Lower lobe of right lung (tissue), 2 donors: ENCODE measurements at places on chromosomes 7 and 10.

GRCh38 chr7:78760620-78761355 is 692.7 kb downstream of the MAGI2 start:
- no peak for DNase-seq

DNA sequence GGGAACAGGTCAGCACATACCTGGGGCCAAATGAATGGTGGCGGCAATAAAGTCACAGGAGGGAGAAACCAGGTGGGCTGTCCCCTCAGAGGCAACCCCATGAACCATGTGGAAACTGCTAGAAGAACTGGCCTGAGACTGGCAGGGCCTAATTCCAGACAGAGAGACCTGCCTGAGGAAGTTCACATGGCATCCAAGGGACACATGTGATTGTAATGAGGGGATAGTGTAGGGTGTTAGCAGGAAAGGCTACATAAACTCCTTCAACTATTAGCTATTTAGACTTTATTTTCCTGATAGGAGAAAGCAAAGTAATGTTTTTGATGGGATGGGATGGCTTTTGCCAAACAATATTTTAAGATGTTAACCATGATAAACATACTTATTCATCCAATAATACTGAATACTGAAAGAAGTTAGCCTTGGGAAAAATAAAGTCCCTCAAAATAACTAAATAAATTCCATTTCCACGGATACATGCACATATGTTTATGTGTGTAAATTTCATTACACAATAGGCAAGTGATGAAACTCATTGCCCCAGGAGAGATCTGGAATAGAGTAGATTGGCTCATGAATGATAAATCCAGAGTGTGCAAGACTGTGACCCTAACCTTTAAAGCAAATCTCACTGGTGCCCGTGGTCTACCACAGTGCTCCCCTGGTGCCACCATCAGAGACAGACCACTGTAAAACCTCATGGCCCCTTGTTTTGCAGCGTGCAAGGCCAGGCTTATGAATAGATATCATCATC is 137.0 kb downstream of the NRF1 start:
- DNase-seq: no peak

DNA sequence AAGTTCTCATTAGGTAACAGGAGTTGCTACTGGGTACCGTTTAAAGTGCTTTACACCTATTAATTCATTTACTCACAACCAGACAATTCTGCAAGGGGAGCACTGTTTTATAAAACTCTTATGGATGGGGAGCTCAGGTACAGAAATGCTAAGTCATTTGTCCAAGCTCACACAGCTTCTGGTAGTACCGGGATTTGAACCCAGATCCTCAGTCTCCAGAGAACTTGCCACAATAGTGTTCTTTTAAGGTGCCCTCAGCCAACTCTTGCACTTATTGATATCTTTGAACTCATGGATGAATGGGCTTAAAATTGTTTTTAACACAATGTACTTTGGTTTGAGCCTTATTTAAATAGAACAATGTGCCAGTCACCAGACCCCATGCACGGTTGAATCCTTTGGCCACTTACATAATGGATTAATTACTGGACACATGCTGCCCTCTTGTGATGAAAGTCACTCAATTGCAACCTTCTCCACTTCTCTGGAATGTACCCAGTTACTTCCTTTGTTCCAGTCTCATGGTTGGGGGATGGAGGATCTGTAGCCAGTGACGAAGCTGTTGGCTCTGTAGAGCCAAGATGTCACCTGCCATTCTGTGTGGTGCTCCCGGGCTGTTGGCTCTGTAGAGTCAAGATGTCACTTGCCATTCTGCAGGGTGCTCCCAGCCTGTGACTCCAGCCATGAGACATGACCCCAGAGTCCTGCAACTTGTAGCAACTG is 65.6 kb downstream of the NOD1 start:
- no peak for DNase-seq

DNA sequence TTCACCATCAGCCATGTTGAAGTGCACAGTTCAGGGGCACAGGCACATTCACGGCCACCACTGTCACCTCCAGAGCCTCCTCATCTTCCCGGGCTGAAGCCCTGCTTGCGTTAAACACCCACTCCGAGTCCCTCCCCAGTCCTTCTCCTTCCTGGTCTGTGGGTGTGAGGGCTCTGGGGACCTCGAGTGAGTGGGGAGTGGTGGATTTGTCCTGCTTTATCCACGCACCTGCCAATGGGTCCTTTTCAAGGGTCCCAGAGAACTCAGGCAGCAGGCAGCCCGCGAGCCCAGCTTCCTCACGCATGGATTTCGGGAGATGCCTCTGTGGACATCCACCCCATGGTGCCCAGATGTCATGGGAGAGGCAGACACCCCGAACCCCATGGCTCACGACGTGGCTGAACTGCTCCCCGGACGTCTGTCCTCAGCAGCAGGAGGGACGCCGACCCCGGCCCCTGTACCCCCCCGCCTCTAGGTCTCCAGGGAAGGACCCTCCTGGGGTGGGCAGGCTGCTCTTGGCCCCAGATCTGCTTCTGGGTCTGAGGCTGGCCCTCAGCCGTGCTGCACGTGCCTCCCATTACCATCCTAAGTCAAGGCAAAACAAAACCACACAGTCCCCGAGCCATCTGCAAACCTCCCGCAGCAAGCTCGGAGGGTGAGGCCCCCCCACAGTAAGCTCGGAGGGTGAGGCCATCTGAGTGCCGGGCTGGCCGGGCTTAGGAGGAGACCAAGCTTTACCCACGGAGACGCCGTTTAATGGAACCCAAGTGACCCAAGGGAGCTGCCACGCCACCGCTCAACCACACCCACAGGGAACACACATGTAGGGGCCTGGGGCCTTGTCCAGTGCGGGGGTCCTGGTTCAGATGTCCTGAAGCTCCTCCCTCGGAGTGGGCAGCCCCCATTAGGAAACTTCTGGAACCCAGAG is 9.0 kb downstream of the CYP2W1 start:
- no peak for DNase-seq

- no peak for DNase-seq
Measured at GRCh38 chr7:55469271-55469681, 103.0 kb downstream of the VOPP1 start.

DNA sequence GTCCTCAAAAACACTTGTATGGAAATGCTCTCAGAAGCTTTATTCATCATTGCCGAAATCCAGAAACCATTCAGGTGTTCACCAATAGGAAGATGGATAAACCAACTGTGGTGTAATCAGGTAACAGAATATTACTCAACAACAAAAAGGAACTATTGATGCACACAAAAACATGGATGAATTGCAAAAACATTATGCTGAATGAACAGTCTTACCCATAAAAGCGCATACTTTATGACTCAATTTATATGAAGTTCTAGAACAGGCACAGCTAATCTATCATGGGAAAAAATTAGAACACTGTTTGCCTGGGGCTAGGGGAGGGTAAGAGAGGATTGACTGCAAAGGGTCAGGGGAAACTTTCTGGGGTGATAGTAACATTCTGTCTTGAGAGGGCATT is 26.9 kb upstream of the GSAP start:
- DNase-seq: no peak

DNA sequence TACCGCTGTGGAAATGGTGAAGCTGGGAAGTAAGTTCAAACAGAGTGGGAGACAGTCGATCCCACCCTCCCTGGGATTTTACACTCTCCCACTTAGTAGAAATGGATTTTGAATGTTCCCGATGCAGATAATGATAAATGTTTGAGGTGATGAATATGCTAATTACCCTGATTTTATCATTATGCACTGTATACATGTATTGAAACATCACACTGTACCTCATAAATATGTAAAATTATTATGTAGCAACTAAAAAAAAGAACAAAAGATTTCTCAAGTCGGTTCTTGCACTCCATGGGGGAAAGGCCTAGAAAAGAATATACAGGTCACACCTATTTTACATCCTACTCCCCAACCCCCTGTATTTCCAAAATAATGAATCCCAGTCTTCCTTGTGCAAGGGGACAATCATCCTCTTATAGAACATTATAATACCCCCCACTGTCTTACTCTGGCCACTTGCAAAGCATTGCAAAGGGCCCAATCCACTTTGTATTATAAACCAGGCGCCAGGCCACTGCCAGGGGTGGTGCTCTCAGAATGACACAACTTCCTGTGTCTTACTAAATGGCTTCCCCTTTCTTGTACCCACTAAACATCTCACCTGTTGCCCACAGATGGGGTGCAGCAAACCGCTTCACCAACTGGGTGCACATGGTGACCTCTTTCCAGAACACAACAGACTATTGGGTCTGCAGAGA is 20.6 kb upstream of the OR2AE1 start:
- DNase-seq: no peak

- no peak for DNase-seq
Measured at GRCh38 chr10:118904286-118904685, 125.2 kb upstream of the NANOS1 start.

DNA sequence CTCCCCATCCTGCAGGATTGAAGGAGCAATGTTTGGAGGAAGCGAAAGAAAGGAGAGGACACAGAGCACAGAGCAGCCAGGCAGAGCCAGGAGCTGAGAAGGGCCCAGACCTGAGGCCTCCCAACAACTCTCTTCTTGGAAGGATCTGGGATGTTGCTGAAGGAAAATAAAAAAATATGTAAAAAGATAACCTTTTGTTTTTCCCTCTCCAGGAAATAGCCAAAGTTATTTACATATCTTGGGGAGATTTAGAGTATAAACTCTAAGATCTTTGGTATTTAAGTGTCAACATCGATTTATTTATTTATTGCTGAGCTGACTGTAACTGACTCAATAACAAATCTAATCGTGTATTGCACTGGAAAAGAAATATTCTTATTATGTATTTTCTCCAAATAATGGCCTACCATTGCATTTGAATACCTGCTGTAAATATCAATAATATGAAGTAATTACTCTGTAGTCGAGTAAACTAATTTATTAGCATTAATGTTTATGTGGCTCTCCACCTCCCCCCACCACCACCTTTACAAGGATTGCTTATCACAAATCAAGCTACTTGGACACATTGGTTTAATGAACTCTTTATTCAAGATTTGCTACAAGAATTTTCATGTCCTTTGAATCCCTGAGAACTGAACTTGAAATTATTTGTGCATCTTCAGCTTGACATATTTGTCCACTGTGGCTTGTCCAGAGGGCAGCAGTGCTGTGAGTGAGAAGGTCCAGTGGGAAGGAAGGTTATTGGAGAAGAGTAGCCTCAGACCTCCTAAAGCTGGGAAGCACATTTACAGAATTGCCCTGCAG is 1.8 kb upstream of the HOXA11 start:
- DNase-seq: no peak

DNA sequence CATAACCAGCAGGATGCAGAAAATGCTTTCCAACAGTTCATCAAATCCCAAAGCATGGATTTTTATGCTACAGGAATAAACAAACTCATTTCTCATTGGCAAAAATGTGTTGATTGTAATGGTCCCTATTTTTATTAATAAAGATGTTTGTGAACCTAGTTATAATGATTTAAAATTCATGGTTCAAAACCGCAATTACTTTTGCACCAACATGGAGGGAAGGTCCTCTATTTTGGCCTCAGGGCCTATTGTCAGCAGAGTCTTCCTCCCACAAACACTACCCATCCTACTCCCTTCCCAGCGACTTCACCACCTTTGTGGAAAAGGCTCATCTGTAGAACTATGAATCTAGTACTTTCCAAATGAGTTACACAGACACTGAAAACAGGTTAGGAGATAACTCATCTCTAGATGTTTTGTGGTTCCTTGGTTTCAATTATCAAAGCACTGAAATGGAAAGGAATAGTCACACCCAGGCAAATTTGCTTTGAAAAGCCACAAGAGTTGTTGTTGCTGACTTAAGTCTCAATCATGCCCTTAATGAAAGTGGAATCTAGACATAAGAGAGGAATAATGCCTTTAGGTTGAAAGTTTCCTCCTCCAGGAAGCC is 59.4 kb upstream of the FRMD4A start:
- no peak for DNase-seq

- DNase-seq: no peak
Measured at GRCh38 chr10:47040681-47041080, 129.5 kb downstream of the PTPN20 start.

- no peak for DNase-seq
Measured at GRCh38 chr10:75980419-75981002, 549.1 kb downstream of the LRMDA start.

DNA sequence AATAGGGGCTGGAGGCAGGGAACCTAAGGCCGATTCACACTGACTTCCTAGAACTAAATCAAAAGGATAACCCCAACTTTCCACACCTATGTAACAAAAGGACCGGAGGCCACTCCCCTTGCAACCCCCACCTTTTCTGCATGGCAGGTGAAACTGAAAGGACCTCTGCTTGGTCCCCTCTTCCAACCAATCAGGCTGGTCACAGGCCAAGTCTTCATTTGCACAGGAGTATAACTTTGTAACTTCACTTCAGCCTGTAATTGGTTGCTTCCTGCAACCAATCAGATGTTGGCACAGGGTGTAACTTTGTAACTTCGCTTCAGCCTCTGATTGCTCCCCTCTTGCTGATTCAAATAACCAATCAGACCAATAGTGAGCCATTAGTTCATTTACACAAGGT is 190.0 kb downstream of the FAM107B start:
- no peak for DNase-seq

- DNase-seq: no peak
Measured at GRCh38 chr7:27156916-27157701, 634 bp upstream of the HOXA7 start.

DNA sequence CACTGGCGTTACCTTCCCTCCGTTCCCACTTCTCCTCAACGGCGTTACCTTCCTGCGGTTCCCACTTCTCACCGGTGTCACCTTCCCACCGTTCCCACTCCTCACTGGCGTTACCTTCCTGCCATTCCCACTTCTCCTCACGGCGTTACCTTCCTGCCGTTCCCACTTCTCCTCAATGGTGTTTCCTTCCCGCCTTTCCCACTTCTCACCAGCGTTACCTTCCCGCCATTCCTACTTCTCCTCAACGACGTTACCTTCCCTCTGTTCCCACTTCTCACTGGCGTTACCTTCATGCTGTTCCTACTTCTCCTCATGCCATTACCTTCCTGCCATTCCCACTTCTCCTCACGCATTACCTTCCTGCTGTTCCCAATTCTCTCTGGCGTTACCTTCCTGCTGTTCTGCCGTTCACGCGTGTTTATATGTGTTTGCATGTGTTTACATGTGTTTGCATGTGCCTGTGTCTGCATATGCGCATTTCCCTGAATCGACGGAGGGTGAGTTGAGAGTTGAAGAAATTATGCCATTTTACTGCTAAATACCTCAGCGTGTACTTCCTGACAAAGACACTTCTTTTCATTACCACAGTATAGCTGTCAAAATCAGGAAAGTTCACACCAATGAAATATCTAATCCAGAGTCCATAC is 23.2 kb upstream of the CFAP46 start:
- DNase-seq: no peak

- DNase-seq: no peak
Measured at GRCh38 chr7:35726654-35727053, 31.7 kb upstream of the HERPUD2 start.

- no peak for DNase-seq
Measured at GRCh38 chr10:61975391-61975932, 74.0 kb downstream of the ARID5B start.

GRCh38 chr10:1567742-1568495 is 169.4 kb downstream of the ADARB2 start:
- DNase-seq: no peak

GRCh38 chr7:6278749-6279310 is 6.4 kb upstream of the CYTH3 start:
- no peak for DNase-seq
